ENCODE measurements at places on chromosomes 2 and 18. TPM values are rescaled to one million over a fixed set of nuclear protein-coding genes. Genes with fewer than 3 reads are reported as not detected.

The UGT1A8 gene
- not detected for polyA plus RNA-seq

The WNT10A gene
- polyA plus RNA-seq, result 2.4 TPM

The KLHL41 gene
- not detected for polyA plus RNA-seq

The BCL11A gene
- polyA plus RNA-seq, result 189 TPM

The C2orf78 gene
- polyA plus RNA-seq, result not detected

The BCS1L gene
- polyA plus RNA-seq, result 21.2 TPM

The FAM210A gene
- polyA plus RNA-seq, result 16.5 TPM

The RBM43 gene
- polyA plus RNA-seq, result 1.8 TPM

The SIX2 gene
- not detected for polyA plus RNA-seq

The PDE1A gene
- polyA plus RNA-seq, result not detected

The RBKS gene
- 7.5 TPM for polyA plus RNA-seq

The TMEM182 gene
- 8.9 TPM for polyA plus RNA-seq

The SERPINB11 gene
- not detected for polyA plus RNA-seq

The CCDC88A gene
- 4.8 TPM for polyA plus RNA-seq

The NYAP2 gene
- polyA plus RNA-seq, result not detected

The LMAN2L gene
- 19.1 TPM for polyA plus RNA-seq

The STAT4 gene
- polyA plus RNA-seq, result 1.9 TPM

All from IgD-negative memory B cell (primary cell).